Fibroblast of skin of right quadriceps (primary cell): ENCODE measurements at places on chromosomes 6 and 20.

DNA sequence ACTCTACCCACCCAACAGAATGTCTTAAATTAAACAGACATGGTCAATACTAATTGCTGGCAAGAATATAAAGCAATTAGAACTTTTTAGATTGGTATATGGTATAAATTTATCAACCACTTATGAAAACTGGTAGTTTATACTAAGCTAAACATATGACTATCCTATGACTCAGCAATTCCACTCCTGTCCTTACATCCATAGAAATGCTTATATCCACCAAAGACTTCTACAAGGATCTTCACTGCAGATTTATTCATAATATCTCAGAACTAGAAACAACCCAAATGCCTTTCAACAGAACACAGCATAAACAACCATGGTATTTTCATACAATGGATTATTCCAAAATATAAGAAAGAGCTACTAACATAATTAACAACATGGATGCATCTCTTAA, 4.6 kb downstream of the ZNF184 start:
- no peak for DNase-seq

DNA sequence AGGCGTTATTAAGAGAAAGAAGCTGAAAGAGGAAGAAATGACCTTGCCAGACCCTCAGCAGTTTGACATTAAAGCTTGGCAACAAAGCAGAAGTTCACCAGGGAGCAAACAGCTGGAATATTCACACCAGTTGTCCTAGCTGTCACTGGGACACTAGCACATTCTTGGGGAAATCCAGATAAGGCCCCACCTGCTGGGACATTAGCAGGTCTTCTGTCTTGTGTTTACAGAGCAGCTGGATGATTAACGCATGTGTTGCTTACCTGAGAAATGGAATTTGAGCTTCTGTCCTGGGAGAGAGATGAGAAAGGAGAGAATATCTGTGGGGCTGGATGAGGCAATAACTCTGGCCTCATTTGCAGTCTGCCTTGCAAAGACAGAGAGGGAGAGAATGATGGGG, 137.6 kb upstream of the RIN2 start:
- no peak for DNase-seq

DNA sequence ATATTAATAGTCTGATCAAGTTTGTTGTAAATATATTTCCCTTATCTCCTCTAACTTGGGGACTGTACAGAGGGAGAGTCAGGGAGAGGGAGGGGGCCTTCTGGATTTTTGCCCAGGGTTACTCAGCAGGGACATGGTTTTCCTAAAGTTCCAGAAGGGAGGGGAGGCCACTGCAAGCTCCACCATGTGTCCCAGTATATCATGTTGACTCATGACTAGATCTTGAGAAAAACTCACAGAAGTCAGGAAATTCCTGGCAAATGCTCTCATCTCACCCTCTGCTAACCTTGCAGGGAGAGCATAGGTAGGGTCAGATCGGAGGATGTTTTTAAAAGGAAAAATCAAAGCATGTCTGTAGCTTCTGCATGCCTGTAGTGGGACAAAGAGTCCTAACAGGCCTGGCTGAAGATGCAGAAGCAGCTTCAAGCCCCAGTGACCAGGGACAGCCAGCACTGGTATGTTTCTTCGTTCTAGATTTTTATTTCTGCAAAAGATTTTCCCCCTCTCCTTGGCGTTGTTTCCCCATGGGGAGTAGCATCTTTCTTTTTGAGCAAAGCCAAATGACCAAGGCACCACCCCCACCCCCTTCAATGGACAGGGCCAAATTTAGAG, 272.9 kb upstream of the SUPT3H start:
- DNase-seq = peak; percentile 98

DNA sequence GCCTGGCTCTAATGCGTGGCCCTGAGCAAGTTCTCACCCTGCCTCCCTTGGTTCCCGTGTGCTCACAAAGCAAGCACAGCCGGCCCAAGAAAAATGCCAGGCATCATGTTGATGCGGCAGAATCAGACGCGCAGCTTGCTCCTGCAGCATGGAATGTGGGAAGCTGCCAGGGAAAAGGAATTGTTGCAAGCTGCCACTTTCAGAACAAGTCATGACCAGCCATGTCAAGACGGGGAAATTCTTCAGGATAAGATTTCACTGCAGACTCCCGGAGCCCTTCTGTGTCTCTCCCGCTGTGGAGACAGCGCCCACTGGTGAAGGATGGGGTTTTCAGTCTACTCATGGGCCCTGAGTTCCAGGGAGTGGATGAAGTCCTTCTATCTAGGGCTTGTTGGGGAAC, 4.6 kb downstream of the DACT2 start:
- DNase-seq = peak; percentile 21

- DNase-seq = peak; percentile 74
These were observed 134.4 kb downstream of the ARHGAP18 start for GRCh38 chr6:129575378-129576118.
